ENCODE measurements at places on chromosomes 11 and 22.

GRCh38 chr11:121358760-121359159, 66.2 kb downstream of the SC5D start:
- no peak for DNase-seq

DNA sequence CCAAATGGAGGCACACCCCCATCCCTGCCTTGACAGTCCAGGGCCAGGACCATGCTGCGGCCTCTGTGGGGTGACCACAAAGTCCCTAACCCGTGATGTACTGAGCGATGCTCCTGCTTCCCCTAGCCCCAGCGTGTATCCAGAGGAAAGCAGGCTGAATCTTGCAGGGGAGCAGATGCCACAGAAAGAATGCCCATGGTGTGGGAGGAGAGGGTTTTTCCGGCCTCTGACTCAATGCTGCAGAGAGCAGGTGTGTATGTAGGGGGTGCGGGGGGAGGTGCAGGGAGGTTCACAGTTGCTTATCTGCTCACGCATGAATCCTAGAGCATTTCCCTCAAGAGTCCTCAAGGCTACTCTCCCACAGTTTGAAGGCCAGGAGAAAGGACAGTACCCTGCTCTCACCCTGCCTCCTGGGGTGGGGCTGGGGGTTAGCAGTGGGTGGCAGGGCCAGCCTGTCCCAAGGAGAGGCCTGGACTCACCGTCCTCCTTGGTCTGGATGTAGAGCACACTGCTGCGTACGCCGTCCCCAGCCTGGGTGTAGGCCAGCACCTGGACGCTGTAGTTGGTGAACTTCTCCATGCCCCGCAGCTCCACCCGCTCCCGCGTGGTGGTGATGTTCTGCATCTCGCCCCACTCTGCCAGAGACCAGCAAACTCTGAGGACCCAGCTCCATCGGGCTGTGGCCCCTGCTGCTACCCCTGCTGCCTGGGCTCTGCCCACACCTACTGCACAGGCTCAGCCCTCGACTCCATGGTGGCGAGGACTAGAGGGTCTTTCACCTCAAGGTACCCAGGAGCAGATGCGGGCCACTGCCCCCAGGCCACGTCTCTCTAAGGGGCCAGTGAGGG, 130.8 kb downstream of the CEP164 start:
- DNase-seq, result no peak

DNA sequence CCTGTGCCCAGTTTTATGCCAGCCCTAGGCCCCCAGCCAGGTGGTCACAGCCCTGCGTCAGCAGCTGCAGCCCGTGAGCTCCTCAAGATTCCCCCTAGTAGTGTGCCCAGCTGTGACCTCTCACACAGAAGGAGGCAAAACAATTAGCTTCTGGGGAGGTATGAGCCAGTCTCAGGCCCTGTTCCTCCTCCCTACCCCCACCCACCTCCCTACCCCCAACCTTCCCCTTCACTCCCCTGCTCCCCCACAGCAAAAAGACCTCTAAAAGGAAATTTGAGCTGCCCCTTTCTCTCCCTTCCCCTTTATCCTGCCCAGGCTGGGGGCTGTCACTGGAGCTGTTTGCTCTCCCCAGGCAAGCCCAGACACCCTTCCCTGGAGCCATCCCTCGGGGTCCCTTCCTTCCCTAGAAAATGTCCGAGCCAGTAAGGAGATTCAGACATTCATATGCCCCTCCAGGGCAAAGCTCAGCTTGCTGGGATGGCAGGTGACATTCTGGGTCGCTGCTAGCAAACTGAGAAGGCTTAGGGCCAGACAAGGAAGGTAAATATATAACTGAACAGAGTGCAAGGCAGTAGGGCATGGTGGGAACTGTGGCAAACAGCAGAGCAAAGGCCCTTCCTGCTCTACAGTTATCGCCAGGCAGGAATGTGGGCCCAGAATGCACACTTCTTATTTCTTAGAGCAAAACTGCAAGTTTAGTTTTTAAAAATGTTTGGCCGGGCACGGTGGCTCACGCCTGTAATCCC, 300.2 kb downstream of the MN1 start:
- no peak for DNase-seq

DNA sequence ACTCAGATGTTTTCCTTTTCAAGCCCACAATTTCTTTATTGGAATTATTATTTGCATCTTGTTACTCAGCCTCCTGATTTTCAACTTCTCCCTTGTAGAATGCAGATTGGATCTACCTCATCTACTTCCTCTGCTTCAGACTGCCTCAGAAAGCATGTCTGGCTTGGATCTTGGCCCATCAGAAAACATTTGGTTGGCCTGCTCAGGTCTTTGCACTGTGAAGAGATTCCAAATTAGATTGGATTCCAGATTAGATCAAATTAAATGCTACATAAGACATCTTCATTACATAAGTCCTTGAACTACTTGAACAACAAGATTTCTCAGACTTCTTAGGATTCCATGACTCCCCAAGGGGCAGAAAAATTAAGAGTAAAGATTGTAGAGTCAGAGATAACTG, 358.0 kb downstream of the DLG2 start:
- no peak for DNase-seq

DNA sequence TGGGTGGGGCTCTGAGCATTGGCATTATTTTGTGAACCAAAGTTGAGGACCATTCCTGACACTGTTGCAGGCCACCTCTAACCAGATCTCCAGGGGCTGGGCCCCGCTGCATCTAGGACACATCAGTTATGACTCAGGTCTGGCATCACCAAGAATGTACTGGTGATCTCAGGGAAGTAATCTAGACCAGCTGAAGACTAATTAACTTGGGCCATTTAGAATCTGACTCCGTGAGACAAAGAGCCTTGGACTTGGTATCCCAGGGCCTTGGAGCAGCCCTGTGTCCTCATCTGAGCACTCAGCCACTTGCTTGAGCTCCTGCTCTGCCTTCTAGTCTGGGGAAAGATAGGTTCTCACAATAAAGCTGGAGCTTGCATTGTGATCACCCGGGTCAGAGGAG, 200.6 kb downstream of the KIRREL3 start:
- DNase-seq, result no peak

DNA sequence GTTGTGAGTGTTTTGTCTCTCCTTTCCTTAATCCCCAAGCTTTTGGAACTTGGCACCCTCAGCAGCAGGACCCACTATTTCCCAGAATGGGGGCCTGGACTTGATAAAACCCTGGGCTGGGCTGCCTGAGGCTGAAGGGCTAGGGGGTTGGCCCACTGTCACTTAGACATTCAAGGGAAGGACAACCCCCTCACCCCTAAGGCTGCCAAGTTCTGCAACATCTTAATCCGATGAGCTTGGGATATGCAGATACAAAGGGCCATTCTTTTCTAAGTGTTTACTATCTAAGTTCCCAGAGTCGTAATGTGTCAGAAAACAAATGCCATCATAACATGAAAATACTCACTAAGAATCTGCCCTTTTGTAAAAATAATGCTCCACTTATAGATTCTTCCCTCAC, 42.9 kb downstream of the IRAG1 start:
- DNase-seq, result no peak

DNA sequence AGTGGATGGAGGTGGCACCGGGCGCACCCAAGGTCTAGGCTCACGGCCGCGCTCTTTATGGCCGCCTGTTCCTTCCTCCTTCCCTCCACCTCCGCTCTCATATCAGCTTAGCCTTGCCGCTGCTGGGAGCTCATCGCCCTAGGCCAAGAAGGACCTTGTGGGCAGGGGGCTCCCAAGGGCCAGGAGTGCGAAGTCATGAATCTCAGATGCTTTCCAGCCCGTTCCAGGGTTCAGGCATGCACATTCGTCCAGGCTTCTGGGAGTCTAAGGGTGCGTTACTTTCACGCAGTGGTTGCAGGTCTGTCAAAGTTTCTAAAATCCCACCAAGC, 4.1 kb upstream of the GALR3 start:
- no peak for DNase-seq

DNA sequence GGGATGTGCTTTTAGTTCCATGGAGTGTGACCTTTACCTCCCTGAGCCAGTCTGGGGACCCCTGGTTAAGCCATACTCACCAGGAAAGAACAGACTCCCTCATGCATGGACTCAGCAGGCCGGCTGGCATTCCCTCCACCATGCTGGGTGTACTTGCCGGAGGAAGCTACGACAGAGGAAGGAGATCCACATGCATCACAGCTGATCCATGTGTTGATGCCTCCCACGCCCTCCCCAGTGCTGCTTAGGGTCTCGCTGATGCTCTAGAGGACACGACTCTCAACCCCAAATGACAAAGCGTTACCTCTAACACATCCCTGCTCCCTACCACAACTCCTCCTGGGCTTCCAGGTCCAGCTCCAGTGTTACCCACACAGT, 39.8 kb downstream of the GAB4 start:
- DNase-seq, result no peak

Data from naive B cell (primary cell).